ENCODE measurements at places on chromosomes 11 and 22.

GRCh38 chr22:49015459-49015858, 812.2 kb downstream of the BRD1 start:
- DNase-seq, result no peak

DNA sequence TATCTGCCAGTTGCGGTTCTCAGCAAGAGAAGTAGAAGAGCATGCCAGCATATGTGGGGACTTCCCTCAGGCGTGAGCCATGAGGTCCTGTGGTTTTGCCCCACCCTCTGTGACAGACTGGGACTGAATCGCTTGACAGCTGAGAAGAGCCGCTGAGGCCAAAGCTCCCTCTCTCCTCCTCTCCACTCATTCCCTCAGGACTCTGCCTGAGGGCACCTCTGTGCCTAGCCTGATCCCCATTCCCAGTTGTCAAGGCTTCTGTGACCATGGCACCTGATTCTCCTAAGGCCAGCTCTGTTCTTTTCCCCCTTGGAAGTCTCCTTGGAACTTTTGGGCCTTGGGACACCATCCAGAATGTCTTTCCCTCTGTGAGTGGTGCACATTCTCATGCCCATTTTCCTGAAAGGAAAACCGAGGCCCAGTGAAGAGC, 27.0 kb downstream of the ART5 start:
- peak; percentile 53 for DNase-seq

DNA sequence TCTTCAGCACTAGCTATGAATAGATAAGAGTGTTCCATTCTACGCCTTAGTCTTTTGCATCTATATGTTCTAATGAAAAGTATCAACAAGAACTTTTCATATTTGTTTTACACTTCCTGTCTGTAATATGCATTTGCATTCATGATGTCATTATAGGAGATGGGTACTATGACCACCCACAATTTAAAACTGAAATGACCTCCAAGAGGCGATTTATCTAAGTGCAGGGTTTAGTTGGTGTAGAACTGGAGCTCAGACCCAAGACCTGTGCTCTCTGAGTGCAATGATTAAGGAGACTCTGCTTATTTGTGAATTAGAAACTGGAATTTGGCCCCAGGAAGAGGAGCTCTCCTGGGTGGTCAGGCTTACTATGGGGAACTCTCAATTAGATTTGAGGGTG, 289.1 kb downstream of the ETS1 start:
- no peak for DNase-seq

GRCh38 chr22:48342016-48342415, 1485.7 kb downstream of the BRD1 start:
- DNase-seq, result no peak

DNA sequence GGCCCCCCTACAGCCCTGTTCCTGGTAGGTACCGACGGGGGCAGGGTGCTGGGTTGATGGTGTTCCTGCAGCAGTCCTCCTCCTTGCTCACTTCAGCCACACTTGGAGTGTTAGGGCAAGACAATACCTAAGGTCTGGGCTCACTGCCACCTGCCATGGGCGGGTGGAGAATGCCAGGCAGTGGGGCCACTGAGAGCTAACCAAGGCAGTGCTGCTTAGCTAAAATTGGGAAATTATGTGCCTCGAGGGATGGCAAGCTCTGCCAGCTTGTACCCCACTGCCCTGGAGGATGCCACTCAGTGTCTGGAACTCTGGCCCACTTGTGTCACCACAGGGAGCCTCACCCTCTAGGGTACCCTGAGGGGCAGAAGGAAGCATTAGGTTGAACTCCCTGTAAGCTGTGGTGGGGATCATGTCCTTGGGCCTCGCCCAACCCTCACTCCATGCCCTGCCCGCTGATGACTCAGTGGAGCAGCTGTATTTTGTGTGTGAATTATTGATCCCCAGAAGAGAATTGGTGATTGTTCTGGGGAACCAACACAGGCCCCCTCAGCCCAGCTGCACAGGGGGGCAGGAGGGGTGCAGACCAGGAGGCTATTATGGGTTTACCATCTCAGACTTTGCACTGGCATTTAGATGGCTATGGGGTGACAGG, 17.7 kb downstream of the PHLDB1 start:
- DNase-seq, result no peak

GRCh38 chr22:22948651-22949571, 61.3 kb downstream of the IGLL5 start:
- DNase-seq, result no peak

- DNase-seq, result no peak
These were observed 161.8 kb downstream of the CASP12 start for GRCh38 chr11:104736502-104736901.

Measured in stimulated activated CD4-positive, alpha-beta T cell treated with anti-CD3 and anti-CD28 coated beads, Interleukin-12 subunit alpha, Interleukin-12 subunit beta, amount 100 ng/mL, for 24 hours (primary cell).